WERI-Rb-1 (cell line): ENCODE measurements at places on chromosomes 5 and 9.

- DNase-seq, result peak; percentile 20
These were observed 317.2 kb downstream of the DEPDC1B start for GRCh38 chr5:60382716-60383115.

DNA sequence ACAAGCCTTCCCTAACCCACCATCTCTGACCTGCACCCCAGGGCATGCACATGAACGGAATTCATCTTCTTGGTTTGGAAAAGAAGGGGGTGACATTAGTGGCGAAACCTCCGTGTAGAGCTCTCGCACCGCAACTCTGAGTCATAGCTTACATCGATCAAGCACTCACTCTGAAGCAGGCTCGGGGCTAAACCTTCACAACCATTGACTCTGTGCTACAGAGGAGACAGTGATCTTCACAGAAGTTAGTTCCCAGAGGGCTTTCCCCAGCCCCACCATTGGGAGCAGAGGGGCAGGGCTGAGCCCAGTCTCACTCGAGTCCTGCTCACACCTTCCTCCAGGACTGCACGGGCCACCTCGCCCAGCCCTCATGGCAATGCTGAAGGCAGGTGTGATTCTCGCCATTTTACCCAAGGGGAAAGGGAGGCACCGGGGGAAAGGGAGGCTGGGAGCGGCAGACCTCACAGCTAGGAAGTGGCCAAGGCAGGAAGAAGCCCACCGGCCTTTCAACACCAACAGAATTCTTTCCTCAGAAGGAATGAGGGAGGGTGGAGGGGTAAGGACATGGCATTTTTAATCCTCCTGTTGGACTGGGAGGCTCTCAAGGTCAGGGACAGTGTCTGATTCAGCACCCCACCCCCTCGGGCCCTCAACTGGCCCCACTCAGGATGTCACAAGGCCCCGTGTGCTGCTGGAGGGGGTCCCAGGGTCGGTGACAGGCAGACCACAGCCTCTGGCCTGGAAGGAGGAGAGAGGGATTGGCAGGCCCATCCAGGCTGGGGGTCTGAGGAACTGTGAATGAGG, 25.9 kb upstream of the IL17B start:
- DNase-seq, result peak; percentile 25

DNA sequence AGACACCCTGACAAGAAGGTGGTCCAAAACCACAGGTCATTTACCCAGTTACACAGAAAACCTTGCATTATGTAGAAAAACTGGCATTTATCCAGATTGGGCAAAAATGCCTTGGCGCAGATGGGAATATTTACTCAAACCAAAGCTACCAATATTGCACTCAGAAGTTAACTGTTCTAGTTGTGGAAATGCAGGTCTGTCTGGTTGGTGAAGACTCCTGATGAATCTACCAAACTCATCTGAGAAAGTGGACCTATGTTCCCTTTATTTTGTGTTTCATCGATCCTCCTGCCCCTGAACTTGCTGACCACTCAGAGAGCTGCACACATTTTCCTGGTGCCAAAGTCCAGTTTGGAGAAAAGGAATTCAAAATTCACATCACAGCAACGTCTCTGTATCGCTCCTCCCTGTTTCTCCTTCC, 85.2 kb upstream of the ALDH1A1 start:
- DNase-seq, result no peak

DNA sequence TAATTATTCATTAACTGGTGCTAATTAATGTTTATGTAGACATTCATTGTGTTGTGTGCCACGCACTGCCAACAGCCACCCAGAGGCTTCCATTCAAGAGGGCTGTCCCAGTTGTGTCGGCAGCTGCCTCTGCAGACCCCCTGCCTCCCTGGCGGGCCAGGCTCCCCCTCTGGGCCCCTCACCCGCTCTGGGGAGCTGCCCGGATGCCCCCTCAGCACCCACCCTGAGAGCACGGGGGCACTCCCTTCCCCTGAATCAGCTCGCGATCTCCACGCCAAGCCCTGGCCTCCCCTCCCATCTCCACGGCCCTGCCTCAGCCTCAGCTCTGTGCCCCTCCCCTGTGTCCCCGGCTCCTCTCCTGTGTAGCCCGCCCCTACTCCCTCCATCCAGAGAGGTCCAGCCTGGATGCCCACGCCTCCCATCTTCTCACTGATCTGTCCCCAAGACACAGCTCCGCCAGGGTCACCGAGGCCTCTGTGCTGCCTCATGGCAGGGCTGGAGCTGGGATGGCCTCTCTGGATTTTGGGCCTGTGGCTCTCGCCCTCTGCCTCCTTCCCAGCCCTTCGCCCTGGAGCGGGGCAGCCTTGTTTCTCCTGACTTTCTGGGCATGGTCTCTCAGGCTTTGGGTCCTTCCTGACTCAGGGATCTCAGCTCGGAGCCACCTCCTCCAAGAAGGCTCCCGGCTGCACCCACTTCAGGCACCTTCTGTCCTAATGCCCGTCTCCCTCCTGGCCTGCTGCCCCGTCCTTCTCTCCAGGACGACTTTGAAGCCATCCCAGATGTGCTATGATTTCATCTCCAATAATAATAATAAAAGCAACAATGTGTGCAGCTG, 16.0 kb upstream of the SLC9A3 start:
- no peak for DNase-seq

DNA sequence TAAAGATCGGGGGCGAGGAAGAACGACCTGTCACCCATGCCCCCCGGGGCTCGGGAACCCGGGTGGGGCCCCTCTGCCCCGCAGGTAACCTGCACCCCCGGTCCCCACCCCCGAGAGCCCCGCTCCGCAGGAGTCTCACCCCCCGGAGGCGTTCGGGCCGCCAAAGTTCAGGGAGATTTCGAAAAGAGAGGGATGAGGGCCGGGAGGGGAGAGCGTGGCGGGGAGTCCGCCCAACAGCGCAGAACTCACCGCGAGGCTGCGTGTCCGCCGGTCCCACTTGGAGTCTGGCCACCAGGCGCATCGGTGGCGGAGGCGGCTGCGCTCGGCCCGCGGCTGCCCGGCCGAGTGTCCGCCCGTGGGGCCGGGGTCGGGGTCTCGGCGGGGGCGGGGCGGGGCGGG, at the start of gene PHF19:
PHF19 (minus strand) TSS at position 347 of the 399 bp plus-strand sequence. CDS start 2,447 bp downstream, outside the sequence.
- no peak for DNase-seq

- no peak for DNase-seq
These were observed 8.4 kb upstream of the PSD2 start for GRCh38 chr5:139787257-139787567.

DNA sequence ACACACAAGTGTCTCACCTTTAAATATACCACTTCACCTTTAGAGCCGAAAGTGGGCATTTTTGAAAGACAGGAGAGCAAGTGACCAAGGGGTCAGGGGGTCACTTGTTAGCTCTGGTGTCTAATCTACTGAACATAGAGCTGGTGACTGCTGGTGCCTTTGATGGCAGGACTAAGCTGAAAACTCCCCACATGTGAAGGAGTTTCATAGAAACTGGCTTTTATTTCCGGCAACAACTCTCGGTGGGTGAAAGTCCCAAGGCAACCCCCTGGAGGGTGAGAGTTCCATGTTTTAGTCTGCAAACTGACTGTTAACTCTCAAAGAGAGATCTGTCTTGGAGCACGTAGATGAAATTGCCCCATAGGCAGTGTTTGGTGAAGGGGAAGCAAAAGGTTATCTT, 466.9 kb downstream of the DMRTA1 start:
- DNase-seq, result no peak

- DNase-seq, result no peak
These were observed 33.3 kb downstream of the UNC5A start for GRCh38 chr5:176843673-176844072.

- no peak for DNase-seq
These were observed 268.1 kb downstream of the EFNA5 start for GRCh38 chr5:107402434-107403227.

DNA sequence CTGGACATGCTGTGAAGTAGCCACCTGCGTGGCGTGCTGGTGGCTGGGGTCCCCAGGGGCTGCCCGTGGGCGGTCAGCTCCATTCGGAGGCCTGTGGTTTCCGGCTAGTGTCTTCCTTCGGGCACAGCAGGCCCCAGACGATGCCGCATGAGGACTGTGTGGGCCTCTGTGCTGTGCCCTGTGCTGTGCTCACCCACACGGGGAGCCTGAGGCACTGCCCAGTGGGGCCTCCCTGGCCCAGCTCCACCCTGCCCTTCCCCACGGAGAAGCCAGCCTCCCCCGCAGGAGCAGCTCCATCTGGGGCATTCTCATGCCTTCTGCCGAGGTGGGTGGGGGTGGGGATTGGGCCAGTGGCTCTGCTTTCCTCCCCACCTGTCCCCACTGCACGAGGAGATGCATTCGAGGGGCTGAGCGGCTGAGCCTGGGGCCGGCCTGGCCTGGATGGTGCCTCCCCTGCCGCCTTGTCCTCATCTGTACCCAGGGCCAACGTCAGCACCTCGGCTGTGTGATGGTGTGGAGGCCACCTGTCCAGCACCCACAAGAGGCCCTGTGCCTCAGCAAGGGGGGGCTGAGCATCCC, 24.2 kb downstream of the RXRA start:
- peak; percentile 63 for DNase-seq

DNA sequence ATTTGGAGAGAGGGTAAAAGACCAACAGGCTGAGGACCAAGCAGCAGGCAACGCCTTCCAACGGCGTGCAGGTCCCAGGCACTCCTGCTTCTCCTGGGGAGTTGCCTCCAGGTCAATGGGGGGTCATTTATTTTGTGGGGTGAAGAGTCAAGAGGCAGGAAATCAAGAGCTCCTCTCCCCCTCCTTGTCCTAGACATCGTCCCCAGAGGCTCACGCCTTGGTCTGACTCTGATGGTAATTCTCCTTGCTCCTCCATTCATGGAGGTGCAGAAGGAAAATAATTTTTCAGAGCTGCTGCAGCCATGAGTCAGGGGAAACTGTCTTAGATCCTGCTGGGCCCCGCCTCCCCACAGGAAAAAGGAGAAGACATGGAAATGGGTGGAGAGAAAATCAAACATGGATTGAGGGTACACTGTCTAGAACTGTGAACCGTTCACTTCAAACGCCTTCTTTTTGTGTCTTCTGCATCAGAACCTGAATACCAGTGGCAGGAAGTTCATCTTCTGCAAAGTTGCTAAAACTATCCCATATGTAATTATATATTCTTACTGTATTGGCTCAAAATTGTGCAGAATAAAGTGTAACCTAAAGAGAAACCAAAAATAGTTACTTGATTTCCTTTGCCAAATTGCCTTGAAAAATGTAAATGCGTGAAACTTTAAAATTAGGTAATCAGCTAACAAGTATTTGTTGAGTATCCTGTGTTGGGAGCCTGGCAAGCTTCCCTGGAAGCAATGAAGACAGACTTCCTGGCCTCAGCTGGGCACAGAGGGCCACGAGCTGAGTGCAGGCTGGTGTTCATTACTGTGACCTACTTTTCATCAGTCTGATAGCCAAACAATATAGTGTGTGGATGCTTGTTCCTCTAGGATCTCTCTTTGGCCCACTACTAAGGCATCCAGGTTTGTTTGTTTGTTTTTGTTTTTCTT, 142.0 kb downstream of the CMYA5 start:
- no peak for DNase-seq

DNA sequence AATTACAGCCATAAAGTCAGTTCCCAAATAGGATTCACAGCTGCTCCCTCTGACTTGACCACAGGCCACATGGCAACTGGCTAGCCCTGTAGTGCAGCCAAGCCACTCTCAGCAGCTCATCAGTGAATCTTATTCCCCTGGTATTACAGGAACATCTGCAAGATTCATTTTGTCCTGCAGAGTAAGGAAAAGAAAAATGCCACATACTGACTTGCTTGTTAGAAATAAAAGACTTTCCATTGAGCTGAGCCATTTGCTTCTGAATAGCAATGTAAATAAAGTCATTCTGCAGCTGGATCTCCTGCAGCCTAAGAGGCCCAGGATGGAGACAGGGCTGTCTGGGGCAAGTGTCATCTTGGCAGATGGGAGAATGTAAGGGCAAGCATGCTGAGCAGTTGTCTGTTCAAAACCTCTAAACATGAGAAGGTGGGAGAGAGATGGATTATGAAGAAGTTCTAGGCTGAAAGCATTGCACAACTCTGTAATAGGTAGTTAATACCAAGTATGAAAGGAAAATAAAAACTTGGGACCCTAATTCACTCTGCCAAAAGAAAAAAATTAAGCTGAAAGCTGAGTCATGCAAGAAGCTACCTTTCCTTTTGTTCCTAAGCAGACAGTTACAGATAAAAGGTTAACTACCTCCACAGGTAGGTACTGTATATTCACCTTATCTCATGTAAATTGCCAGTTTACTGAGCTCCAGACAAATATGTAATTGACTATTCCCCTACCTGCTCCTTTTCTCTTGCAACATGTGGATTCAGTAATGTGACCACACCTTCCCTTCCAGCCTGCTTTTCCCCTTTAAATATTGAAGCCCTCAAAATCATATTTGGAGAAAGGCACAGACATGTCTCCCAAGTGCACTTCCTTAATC, 244.4 kb upstream of the RAI14 start:
- no peak for DNase-seq

DNA sequence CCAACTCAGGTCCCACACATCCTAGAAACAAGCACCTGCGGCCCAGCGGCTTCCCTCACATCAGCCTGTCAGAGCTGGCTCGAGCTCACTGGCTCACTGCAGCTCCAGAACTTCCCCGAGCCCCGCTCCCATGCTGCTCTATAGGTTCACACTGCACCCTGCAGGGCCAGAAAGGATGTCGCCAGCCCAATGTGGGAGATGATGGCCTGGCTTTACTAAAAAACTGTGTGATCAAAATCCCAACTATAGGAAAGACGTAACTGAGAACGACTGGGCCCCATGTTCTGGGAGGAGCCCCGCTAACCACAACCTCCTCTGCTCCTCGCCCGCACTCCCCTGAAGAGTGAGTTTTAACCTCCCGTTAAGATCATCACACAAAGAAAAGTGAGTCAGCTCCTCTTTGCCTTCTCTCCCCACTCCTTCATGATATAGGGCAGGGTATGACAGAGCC, 4.6 kb downstream of the SURF4 start:
- no peak for DNase-seq
